ENCODE measurements at places on chromosomes 16 and 17.
A peak's percentile ranks its signal among the peaks of the same experiment; 100 is the strongest.

GRCh38 chr16:88651276-88651988 is 579 bp upstream of the CYBA start:
- DNase-seq, result no peak

GRCh38 chr16:51166541-51166940 is 15.5 kb upstream of the SALL1 start:
- no peak for DNase-seq

- no peak for DNase-seq
Measured at GRCh38 chr17:65041518-65041917, 15.0 kb downstream of the GNA13 start.

GRCh38 chr16:21957714-21958346 is 4.7 kb downstream of the UQCRC2 start:
- DNase-seq, result no peak

GRCh38 chr17:43737722-43738121 is 20.9 kb downstream of the SOST start:
- DNase-seq, result no peak

GRCh38 chr16:64749346-64749745 is 372.5 kb downstream of the CDH11 start:
- no peak for DNase-seq

DNA sequence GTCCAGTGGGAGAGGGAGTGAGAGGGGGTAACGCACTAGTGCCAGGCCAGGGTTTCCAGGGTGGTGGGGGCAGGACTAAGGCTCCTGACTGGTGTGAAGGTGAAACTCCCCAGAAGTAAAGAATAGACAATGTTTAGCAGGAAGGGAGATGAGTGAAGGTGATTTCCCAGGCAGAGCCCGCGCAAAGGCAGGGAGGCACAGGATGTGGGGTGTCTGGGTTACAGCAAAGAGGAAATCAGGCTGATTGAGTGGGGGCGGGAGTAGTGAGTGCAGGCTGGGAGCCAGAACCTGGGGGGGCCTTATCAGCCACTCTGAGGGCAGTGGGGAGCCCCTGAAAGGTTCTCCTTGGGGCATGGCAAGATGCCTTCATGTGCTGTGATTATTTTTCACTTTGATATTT is 167.5 kb downstream of the UTP18 start:
- no peak for DNase-seq

GRCh38 chr16:898761-899682 is 71.8 kb downstream of the LMF1 start:
- DNase-seq, result peak; percentile 16

Measured in left hindlimb (tissue), 1 donor.